ENCODE measurements at places on chromosomes 5 and 9.
A peak's percentile ranks its signal among the peaks of the same experiment; 100 is the strongest.

DNA sequence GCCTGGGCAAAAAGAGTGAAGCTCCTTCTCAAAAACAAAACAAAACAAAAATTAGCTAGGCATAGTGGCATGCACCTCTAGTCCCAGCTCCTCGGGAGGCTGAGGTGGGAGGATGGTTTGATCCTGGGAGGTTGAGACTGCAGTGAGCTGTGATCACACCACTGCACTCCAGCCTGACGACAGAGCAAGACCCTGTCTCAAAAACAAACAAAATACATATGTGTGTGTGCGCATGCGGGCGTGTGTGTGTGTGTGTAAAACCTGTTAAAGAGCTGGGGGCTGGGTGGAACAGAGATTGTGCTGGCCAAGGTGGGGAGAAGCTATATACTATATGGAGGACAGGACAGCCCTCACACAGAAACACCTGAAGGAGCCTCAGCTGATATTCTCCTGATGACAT is 27.4 kb upstream of the DENND4C start:
- DNase-seq = no peak

- no peak for DNase-seq
Observed at GRCh38 chr5:149895416-149896345, 48.9 kb downstream of the PDE6A start.

DNA sequence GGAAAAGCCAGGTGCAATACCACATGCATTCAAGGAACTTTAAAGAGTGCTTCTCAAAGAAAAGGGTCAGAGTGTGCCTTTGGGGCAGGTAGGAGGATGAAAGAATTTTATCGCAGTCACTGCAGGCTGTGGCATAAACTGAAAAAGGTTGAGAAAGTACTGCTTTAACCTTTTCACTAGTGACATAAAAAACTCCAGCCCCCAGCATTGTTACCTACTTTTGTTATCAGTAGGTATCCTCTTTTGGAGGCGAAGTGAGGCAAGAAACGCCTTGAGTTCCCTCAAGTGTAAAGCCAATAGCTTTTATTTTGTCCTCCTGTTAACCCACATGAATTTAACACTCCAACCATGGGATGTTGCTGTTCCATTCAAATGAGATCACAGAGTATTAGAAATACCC is 64.7 kb upstream of the CHD1 start:
- DNase-seq = no peak

DNA sequence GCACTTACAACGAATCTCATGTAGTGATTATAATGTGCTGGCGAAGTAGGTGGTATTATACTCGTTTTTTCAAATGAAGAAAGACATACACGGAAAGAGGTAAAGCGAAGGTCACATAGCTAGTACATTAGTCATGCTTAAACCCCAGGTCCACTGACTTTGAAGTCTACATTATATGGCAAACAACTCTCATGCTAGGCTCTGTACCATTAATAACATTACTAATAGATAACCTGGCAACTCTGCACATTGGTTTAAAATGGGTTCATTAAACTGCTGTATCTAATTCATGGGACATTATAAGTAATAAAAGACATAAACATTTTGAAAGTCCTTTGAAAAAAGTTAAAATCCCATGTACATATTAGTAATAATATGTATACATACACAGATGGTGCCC is 21.2 kb downstream of the FYB1 start:
- DNase-seq = no peak

GRCh38 chr9:77023726-77024125 is 4.3 kb downstream of the FOXB2 start:
- no peak for DNase-seq

DNA sequence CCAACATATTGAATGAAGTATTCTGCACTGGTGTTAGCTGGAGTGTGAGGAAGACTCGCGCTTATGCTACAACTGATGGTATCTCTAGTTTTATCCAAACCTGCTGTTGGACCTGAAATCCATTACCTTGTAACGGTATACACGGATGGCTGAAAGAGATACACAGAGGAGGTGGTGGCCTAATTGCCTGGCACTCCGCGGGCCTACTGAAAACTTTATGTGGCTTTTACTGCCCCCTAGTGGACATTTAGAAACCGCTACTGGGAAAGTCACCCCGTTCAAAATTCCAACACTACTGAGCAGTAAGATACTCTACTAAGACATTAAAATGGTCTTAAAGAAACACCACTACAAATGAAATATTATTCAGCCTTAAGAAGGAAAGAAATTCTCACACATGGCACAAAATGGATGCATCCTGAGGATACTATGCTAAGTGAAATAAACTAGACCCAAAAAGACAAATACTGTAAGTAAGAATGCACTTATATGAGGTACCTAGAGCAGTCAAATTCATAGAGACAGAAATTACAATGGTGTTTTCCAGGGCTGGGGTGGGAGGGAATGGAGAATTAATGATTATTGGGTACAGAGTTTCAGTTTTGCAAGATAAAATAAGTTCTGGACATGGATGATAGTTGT is 100.4 kb downstream of the TTLL11 start:
- DNase-seq = peak; percentile 82

DNA sequence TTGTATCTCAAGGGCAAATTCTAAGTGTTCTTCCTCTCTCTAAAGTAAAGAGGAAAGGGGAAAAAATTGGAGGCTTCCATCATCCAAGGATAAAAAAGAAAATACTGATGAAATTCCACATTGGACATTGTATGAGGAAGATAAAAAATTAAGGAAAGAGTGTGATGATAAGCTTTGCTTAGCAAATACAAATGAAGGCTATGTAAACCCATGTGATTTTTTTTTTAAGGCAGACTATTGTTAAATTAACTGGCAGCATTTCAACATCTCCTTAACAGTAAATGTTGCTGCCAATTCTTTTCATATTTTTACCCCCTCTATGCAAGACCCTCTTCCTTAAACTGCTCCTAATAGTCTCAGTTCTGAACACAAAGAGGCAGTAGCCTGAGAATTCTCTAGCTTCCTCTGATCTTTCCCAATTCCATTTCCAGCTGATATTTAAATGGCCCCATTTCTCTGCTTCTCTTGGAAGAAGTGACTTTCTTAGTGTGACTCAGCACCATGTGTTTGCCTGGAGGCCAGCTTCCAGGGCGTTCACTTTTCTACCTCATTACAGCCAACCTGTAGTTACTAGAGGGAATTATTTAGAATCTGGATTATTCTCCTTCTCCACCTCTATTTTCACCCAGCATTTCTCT is 159.7 kb downstream of the TLE1 start:
- DNase-seq = no peak

GRCh38 chr5:34001241-34001841 is 6.5 kb downstream of the AMACR start:
- DNase-seq = no peak

- DNase-seq = no peak
Observed at GRCh38 chr5:134281081-134281480, 55.2 kb upstream of the PPP2CA start.

DNA sequence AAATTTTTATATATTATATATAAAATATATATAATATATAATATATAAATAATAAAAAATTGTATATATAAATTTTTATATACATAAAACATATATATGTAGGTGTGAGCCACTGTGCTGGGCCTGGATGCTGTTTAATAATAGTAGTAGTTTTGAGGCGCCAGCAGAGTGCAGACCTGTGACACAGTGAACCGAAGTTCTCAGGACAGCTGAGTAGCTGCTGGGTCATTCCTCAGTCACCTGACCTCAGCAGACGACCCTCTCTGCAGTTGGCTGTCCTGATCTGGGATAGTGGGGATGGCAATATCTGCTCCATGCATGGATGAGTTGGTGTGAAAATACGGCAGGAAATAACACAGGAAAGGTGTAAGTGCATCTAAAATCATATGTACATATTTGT is 3.3 kb upstream of the SNX18 start:
- DNase-seq = no peak

GRCh38 chr5:13625616-13626198 is 318.8 kb downstream of the DNAH5 start:
- no peak for DNase-seq

DNA sequence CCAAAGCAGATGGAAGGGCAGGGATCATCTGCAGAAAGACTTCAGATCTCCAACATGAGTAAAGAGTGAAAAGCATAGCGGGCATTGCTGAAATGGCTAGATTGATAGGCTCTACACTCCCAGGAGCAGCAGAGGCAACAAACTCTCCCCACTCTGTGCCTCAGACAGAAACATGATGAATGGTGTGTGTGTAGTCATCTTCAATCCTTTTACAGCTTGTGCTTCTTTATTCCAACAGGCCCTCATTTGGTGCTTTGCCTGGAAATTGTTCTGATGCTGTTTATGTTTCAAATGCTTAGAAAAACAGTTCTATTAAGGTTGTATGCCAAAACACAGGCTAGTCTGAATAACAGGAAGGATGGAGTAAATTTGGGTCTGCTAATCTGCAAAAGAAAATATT is 176.2 kb downstream of the DMRTA1 start:
- DNase-seq = no peak

- DNase-seq = peak; percentile 65
Observed at GRCh38 chr9:87498046-87498810, 561 bp downstream of the DAPK1 start.

DNA sequence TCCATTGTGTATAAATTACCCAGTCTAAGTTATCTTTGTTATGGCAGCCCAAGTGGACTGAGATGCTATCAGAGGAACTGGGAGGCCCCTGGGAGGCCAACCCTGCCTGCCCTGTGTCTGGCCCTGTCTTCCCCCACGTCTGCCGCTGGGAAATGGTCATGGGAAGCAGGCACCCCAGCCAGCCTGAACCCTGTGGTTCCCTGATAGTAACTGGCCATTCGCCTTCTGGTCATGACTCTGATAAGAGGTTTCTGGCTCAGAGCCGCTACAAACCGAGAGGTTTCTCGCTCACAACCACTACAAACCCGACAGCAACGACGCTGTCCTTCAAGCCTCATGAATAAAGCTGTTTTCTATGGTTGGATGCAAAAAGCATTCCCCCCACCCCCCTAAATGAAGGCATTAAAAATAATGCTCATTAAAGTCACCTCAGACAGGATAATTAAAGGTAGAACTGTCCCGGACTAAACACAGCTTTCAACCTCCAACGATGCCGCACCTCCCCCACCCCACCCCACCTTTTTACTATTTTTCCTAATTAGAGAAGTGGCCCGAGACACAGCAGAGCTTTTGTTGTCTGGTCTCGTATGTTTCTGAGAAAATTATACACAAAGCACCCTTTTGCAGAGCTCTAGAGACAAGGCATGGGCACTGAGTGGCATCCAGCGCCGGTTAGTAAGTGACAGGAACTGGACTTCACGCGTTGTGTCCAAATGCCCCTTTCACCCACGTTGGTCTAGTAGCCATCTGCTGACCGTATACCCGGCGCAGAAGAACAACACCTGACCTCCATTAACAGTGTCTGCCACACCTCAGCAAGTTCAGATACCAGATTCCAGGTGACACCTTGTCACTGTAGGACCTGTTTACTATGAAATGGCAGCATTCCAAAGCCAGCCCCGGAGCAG is 140.8 kb downstream of the COL23A1 start:
- DNase-seq = no peak

DNA sequence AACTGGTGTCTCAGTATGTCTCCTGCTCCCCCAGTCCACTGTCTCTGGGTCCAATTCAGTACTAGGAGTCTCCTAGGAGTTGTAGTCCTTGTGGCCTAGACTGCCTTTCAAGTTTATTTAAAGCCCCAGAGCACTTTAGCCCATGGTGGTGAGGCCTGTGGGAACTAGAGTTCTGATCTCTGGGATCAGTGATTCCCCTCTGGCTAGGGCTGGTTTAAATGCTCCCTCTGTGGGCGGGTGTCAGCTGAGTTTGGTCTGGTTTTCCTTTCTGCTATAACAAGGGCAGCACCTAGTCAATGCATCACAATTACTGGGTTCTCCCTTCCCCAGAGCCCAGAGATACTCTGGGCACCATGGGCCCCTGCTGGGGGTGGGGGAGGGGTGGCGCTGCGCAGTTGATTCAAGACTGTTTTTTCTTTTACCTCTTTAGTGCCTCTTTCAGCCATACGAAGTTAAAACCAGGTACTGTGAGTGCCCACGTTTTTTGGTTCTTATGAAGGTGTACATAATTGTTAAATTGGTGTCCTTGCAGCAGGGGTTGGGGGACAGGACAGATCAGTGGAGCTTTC is 9.3 kb upstream of the SLC36A3 start:
- no peak for DNase-seq

DNA sequence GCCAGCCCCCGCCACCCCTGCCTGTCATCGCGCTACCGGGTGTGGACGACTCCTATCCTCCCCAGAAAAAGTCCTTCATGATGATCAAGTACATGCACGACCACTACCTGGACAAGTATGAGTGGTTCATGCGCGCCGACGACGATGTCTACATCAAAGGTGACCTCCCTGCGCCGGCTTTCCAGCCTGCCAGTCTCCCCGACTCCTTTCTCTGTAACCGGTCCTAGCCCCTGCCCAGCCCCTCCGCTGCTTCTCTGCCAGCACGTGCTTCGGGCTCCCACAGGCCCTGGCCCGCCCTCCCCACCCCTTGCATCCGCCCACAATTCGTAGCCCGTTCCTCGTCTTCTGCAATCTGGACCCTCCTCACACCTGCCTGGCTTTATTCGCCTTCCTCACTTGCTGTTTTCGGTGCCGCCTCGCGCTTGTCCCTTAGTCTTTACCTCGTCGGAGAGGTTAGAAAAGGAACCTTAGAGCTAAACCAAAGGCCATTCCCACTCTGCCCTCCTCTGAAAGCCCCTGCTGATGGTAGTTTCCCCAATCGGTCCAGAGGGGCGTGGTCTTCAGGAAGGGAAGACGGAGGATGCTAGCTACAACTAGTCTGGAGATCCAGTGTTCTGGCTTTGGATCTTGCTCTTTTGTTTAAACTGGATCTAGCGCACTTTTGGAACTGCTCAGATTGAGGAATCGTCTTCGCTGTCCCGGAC is 1.4 kb downstream of the CHSY3 start:
- DNase-seq = peak; percentile 20

DNA sequence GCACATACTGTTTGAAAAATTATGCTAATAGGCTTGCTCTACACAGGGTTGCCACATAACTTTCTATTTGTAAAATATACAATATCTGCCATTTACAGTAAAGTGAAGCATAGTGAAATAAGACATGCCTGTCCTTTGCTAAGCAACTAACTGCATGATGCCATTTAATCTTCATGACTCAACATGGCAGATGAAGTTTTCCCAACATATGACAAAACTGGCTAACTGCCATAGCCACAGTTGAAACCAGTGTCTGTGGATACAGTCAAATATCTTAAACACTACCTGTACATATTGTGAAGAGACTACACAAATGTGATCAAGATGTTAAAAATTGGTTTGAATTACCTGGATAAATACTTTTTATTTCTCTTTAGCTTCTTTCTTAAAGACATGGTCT is 3.1 kb upstream of the DMAC1 start:
- DNase-seq = no peak
